Amniotic epithelial cell (primary cell): ENCODE measurements at places on chromosomes 3 and 15.

DNA sequence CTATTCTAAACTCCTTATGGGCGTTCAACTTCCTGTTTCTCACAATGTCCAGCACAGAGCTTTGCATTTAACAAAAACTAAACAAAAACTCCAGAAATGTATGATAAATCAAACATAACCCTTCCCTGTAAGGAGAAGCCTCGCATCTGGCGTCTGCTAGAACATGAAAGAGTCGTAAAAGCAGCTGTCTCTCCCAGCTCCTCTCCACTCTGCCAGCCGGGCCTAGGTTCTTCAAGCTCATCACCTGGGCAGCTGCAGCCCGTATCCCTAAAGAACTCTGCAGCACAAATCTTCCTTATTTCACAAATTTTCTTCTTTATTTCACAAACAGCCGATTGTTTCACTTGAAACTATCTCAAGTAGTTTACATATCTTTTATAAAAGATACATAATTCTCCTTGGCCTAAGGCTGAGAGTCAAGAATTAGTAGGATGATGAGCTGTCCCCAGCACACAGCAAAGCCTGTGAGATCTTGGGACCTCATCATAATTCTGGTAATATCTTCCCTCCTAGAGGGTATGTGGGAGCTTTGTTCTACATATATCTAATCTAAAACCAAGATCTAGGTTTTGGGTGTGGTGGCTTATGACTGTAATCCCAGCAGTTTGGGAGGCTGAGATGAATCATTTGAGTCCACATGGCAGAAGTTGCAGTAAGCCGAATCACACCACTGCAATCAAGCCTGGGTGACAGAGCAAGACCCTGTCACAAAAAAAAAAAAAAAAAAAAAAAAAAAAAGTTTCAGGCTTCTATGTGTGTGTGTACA is 35.3 kb downstream of the ANXA2 start:
- peak; percentile 89 for DNase-seq

DNA sequence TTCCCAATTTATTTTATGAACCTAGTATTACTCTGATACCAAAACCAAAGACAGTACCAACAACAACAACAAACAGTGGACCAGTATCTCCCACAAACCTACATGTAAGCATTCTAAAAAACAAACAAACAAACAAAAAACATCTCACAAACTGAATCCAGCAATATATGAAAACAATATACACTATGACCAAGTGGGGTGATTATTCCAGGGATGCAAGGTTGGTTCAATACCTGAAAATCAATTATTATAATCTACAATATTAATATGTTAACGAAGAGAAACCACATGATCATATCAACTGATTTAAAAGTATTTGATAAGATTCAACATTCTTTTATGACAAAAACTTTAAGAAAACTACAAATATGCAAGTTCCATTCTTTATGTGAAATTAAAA is 391.3 kb downstream of the MAGI1 start:
- no peak for DNase-seq

- DNase-seq: no peak
Measured at GRCh38 chr3:37551857-37552256, 309.8 kb upstream of the CTDSPL start.

- no peak for DNase-seq
Measured at GRCh38 chr3:52159503-52159902, 5.3 kb upstream of the POC1A start.

DNA sequence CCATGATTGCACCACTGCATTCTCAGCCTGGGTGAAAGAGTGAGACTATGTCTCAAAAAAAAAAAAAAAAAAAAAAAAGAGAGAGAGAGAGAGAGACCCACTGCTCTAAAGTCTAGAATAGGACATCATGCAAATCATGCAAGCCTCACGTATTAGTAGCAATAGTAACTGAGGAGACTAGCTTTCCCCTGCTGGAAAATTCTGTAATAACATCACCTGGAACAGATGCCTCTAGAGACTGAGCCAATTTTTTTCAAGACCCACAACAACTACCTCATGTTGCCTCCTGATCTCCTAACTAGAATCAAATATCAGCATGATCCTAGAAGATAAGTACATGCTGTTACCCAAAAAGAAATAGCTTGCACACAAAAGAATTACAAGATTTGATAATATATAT is 461.9 kb downstream of the AGBL1 start:
- no peak for DNase-seq

DNA sequence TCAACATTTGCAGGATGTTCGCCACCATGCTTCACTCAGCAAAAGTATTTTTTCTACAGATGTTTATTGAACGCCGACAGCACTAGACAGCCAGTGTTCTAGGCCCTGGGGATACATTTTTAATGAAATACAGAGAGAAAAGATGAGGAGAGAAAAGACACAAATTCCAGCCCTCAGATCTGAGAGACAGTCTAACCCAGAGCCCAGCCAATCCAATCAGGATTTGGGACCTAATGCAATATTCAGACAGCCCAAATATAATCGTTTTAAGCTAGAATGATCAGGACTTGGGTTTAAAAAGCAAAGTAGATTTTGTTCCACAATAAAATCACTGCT is 174.8 kb downstream of the SLCO3A1 start:
- no peak for DNase-seq
